T47D (cell line): ENCODE measurements at places on chromosomes 16 and 17.

DNA sequence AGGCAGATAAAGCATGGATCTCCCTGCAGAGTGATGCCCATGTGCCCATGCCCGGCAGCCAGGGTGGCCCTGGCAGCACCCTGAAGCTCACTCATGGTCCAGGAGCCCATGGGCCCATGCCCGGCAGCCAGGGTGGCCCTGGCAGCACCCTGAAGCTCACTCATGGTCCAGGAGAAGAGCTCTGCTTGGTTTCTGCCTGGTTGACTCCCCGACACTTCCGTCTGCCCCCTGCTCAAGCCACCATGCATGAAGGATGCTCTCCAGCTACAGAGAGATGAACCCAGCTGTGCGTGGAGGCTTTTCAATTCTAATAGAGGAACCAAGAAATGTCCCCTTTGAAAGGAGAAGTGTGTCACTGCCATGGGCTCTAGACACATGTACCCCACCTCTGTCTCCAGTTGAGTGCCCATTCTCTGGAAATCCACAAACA, 8.7 kb downstream of the CCL17 start:
- no peak for DNase-seq

GRCh38 chr16:53756275-53756996, 52.5 kb downstream of the FTO start:
- no peak for DNase-seq

- DNase-seq: no peak
Measured at GRCh38 chr17:78896091-78896833, 6.7 kb downstream of the CEP295NL start.

- DNase-seq: peak; percentile 73
Measured at GRCh38 chr17:57946798-57947358, 8.3 kb downstream of the CUEDC1 start.

DNA sequence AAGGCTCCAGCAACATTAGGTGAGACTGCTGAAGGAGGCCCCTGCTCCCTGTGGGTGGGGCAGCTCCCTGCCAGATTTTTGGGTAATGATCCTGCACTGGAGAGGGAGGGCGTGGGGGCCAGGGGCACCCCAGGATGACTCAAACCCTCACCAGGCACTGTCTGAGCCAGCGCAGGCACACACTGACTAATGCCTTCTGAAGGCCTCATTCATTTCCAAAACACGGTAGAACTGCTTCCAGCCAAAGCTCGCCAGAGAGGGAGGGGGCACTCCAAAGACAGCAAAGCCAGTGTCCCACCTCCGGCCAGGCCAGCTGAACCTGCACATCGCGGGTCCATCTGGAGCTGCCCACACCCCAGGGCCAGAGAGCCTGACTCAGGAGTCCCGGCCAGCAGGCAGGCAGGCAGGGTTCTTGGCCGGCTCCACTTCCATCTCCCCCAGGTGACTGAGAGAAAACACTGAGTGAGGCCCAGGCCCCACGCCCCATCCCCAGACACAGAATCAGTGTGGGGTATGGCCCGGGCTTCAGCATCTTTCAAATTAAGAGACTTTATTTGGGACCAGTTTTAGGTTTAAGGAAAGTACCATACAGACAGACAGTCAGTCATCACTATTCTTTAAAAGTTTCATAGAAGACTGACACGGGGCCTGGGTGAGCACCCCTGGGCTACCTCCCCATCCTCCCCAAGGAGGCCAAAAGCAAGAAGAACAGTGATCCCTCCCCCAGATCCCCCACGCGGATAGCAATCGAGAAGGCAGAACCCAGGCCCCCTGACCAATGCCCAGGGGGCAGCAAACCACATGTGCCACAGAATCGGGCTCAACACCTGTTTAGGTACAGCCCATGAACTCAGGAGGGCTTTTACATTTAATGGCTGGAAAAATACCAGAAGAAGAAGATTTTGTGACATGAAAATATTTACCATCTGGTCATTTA, 2.3 kb downstream of the PIEZO1 start:
- DNase-seq: no peak
